GM13976 (cell line): ENCODE measurements at places on chromosomes 12 and 14.

GRCh38 chr14:29102996-29103395 is 336.4 kb downstream of the FOXG1 start:
- no peak for DNase-seq

DNA sequence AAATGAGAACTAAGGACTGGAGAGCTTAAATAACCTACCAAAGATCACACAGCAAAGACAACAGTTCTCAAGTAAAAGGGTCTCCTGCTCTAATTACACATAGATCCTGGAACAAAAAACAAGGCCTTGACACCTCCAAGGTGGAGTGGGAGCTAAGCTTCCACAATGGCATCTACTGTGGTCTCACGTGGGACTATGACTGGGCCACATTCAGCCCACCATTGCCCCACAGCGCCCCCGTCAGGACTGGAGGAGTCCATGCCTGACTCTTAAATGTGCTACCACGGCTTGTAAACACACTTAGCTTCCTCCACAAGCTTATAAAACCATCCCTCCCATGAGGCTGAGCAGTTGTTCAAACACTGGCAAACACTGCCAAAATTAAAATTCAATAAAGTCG is 88.5 kb downstream of the GCH1 start:
- no peak for DNase-seq

- DNase-seq, result no peak
These were observed 4.4 kb downstream of the KRT18 start for GRCh38 chr12:52953181-52953841.

- DNase-seq, result no peak
These were observed 244.4 kb downstream of the ATXN7L3B start for GRCh38 chr12:74781991-74782485.

DNA sequence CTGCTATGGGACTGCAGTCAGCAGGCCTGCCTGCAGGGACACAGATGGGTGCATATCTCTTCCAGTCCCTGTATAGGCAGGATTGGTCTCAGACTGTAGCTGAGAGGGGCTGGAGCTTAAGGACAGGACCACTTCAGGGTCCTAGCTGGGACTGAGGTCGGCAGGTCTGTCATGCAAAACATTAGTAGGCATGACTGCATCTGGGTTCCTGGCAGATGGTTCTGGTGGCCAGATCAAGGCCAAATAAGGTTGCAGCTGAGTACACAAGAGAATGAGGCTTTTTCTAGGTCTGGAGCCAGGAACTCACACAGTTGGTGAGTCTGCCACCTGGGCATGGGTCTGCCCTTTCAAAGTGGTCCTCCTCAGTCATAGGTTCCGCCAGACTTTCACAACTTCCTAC is 155.8 kb downstream of the TPH2 start:
- no peak for DNase-seq

DNA sequence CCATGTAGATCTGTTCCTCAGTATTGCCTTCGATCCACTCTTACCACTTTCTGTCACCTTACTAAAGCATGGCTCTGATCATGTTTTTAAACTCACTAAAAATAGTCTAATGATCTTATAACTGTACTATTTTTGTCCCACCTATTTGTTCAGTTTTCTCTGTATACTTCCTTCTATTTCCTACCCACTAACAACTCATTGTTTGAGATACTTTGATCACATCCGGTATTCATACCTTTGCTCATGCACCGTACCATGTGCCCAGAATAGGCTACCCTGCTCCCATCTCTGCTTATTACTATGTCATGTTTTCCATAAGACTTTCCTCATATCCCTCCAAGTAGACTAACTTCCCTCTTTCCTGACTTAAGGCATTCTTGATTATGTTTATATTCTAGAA is 128.6 kb downstream of the MED13L start:
- DNase-seq, result no peak

GRCh38 chr12:23767834-23768233 is 181.6 kb downstream of the SOX5 start:
- no peak for DNase-seq

GRCh38 chr14:53824061-53824460 is 132.6 kb downstream of the BMP4 start:
- DNase-seq, result no peak
